ENCODE measurements at places on chromosomes 3 and 15.
A peak's percentile ranks its signal among the peaks of the same experiment; 100 is the strongest.

GRCh38 chr15:49064281-49064653 is 18.0 kb upstream of the SECISBP2L start:
- DNase-seq: no peak

- peak; percentile 92 for DNase-seq
These were observed at the start of gene BCHE for GRCh38 chr3:165837058-165837525. BCHE (minus strand) TSS chr3:165837423; CDS start chr3:165831033, 6,390 bp downstream.

GRCh38 chr3:64520334-64520733 is 167.5 kb downstream of the ADAMTS9 start:
- DNase-seq: no peak

DNA sequence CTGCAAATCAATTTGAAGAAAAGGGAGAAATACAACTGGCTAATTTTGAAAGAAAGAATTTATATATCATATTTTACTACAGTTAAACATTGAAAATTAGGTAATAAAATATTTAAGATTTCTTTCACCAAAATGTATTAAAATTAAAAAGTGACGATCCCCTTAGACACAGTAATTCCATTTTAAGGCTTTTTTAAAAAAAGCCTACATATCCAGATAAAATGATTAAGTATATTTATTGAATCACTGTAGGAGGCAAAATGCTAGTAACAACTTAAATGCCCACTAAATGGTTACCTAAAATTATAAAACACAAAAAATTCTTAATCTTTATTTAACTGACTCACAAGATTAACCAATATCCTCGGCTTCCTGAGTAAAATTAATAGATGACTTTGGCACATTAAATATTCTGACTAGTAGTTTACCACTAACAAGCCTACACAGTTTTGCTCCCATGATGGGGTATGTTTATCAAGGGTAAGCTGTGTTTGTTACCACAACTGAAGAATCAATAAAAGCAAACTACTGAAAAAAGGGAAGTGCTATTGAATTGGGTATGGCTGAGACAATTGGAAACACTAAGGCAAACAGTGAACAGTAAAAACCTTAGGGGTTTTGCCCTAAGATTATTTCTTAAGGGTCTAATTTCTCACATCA is 28.4 kb downstream of the ANKRD28 start:
- DNase-seq: no peak

GRCh38 chr3:55524565-55525244 is 37.6 kb upstream of the WNT5A start:
- peak; percentile 71 for DNase-seq

DNA sequence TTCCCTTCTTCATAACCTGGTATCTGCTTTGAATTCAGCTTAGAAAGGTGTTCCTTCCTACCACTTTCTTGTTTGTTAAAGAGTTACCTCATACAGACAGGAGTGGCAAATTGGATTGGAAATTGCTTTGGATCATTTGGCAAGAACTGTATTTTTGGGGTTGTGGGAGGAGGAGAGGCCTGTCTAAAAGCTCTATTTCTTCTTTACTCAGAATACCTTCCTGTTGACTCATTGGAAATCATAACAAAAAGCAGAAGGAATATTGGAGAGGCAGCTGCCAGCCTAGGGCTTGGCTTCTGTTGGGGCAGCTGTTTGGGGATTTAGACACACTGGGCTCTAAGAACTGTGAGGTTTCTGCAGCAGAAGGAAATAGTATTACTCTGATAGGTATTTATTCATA is 14.2 kb downstream of the IQGAP1 start:
- peak; percentile 92 for DNase-seq
